ENCODE measurements at places on chromosomes 7 and 10.
A peak's percentile ranks its signal among the peaks of the same experiment; 100 is the strongest.

GRCh38 chr7:105297985-105298384, 90.7 kb downstream of the SRPK2 start:
- DNase-seq = no peak

DNA sequence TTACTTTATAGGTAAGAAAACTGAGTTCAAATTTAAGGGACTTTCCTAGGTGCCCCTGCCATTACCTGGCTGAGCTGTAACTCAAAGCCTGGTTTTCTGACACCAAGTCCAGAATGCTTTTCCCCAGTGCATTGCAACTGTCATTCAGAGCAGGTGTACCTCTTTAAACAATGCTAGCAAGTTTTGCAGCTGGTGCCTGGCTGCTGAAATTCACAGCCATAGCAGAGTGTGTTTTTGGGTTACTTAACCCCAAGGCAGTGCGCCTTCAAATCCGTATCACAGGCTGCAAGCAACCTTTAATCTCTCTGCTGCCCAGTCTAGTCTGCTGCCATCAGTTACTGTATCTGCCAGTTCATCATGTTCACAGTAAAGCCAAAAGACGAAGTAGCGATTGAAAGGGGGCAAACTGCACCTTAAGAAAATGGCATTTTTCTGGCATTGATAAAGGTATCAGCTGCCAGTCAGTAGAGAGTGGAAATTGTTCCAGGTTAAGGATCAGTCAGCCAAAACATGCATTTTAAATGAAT, 265.4 kb downstream of the CSTF2T start:
- no peak for DNase-seq

DNA sequence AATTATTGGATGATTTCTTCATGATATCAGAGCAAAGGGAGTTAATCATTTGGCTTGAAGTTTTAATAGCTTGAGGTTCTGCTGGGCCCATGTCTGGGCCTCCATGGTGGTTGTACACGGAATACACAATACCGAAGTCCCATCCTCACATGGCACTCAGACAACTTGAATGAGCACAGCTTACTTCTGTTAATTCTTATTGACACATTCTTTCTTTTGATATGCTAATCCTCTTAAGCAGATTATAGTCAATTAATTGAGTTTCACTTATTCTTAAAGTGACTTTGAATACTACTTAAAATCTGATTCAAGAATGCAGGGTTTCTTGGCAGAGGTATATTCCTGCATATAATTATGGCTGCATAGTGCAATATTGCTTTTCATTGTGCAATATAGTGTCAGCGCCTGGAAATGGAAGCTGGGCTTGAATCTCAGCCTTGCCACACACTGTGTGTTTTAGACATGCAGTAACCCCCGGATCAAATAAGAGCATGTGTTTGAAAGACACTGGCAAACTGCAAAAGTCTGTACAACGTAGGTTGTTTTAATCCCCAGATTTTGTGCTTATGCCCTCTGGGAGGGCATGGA, 543.5 kb upstream of the ADARB2 start:
- DNase-seq = no peak

DNA sequence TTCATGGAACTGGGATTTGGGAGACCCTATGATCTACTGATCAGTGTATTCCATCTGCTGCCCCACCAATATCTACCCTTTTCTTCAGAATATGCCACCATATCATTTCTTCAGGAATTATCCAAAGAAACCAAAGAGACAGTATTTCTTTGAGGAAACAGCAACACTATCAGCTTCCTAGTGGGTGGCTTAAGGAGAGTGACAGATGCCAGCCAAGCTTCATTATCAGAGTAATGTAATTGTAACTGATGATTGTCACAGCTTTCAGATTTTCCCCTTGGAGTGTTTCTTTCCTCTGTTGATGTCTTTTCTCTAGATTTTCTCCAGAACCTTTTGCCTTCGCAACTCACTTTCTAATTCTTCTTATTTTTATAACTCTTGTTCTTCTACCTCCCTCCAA, 934.4 kb upstream of the LRRN3 start:
- no peak for DNase-seq

DNA sequence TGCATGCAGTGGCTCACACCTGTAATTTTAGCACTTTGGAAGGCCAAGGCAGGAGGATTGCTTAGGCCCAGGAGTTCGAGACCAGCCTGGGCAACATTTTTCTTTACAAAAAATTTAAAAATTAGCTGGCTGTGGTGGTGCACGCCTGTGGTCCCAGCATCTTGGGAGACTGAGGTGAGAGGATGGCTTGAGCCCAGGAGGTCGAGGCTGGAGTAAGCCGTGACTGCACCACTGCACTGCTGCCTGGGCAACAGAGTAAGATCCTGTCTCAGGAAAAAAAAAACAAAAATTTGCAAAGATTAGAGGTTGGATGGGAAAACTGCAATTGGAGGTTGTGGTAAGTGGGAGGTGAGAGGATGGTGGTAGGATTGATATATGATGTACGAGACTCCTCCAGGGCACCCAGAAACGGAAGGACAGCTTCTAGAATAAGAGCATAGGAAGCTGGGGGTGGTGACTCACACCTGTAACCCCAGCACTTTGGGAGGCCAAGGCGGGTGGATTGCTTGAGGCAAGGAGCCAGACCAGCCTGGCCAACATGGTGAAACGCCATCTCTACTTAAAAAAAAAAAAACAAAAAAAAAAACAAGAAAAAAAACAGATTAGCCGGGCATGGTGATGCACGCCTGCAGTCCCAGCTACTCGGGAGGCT, 19.1 kb upstream of the PARP12 start:
- no peak for DNase-seq

DNA sequence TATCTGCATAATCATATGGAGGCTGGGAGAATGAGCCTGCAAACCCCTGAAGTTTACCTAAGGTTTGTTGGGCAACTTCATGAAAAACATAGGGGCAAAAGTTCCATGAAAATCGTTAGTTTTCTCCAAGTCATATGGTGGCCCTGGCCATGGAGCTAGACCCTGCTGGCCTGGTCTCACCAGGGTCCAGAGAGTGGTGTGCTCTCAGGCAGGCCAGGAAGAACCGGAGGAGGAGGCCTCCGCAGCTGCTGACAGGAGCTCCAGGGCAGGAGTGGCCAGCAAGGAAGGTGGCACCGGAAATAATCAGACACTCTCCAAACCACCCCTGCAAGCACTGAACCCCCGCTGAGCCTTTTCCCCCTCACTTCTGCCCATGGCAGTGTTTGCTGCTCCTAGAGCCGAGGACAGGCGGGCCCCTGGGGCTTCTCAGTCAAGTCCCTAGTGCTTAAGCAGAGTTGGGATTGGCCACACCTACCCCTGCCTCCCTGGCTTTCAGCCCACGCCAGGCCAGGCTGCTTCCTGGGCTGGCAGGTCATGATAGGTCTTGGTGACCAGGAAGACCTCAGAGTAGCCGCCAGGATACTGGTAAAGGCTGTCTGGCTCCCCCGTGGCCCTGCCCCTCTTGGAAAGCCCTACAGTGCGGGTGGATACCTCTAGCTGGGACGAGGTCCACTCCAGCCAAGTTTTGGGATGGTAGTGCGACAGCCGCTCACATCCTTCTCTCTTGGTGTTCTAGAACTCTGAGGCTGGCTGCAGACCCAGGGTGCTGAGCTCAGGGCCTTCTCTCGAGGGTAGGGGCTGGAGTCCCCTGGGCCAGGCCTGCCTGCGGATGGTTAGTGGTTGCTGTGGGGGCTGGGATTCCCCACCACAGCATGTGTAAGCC, 242.8 kb downstream of the MGMT start:
- no peak for DNase-seq

GRCh38 chr7:110786328-110786965, 304.5 kb upstream of the LRRN3 start:
- DNase-seq = no peak

- no peak for DNase-seq
Observed at GRCh38 chr7:134359787-134360432, 43.2 kb upstream of the SLC35B4 start.

- no peak for DNase-seq
Observed at GRCh38 chr7:39623732-39624441, 515 bp downstream of the RALA start.

- DNase-seq = no peak
Observed at GRCh38 chr10:124061030-124061429, 32.4 kb downstream of the CHST15 start.

DNA sequence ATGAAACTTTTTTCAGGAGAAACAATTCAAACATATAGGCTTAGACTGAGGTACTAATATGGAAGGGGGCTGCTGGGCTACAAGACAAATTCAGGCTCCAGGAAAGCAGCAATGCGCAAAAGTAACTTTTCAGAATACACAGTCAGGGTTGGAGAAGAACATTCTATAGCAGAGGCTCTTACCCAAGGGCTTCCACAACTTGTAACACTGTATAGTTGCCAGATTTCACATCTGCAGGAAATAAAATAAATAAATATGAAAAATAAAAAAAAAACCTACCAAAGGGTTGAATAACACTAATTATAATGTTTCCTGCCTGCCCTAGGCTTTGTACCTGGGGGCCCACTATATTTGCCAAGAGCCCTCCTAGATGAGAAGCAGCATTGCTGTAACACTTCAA, 14.3 kb downstream of the MMS19 start:
- no peak for DNase-seq

GRCh38 chr7:25260862-25261494, 32.7 kb upstream of the NPVF start:
- DNase-seq = no peak

DNA sequence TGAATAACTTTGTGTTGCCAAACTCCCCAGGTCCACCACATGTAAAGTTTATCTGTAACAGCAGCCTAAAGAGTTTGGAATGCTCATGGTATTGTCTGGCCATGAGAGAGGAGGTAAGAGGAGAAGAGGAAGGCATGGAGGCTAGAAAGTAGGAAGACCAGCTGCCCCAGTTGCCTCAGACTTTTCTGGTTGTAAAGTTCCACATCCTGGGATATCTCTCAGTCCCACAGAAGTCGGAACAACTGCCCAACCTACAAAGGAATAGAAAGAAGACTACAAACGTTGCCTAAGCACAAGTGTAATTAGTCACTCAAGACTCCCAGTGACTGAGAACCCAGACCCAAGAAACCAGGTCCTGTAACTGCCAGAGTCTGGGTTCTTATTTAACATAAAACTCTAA, 47.3 kb downstream of the CREB3L2 start:
- DNase-seq = no peak

DNA sequence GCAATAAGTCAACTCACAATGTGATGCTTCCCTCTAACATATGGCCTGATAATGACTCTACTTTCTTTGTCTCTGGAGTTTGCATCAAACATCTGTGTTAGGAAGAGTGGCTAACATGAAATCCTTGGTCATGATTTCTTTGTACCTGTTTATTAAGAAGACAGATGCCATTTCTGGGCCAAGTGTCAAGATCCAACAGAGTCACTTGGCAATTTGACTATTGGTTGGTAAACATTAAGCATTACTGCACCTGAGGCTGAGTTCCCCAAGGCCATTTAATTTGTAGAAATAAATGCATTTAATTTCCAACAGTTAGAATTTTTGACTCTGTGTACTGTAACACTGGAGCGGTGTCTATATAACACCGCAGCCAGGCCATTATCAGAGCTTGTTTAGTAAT, 403.7 kb downstream of the GALNT17 start:
- no peak for DNase-seq

GRCh38 chr10:28839600-28840007, 162.3 kb downstream of the BAMBI start:
- DNase-seq = peak; percentile 79

- no peak for DNase-seq
Observed at GRCh38 chr7:101605611-101606497, 23.2 kb downstream of the MYL10 start.

DNA sequence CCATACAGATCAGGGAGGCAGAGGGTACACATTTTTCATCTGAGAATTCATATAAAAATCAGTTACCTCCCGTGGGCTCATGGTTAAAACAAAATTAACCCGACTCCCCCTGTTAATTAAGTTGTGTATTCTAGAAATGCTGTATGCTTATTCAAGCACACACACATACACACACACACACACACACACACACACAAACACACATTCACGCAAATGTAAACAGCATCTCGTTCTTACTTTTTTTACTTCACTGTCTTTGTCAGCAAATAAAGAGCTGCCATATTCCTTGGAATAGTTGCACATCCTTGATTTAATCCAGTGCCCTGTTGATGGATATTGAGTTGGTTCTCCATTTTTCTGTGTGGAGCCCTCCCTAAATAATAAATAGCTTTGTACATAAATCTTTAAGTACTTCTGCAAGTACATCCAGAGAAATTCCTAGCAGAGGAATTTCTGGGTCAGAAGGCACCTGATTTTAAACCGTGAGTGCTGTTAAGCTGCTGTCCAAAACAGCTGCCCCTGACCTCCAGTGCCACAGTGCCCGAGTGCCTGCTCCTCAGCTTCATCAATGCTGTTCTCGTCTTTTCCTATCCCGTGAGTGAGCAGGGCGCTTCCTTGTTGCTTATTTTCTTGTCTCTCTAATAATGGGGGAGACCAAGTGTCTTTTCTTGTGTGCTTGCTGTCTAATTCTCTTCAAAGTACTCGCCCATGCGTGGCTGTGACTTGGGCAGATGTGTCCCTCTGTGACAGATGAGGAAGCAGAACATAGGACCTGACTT, 117.2 kb downstream of the RGS10 start:
- DNase-seq = no peak

GRCh38 chr10:132648072-132648850, 110.7 kb downstream of the INPP5A start:
- DNase-seq = no peak

- DNase-seq = no peak
Observed at GRCh38 chr10:1575481-1576244, 161.7 kb downstream of the ADARB2 start.

DNA sequence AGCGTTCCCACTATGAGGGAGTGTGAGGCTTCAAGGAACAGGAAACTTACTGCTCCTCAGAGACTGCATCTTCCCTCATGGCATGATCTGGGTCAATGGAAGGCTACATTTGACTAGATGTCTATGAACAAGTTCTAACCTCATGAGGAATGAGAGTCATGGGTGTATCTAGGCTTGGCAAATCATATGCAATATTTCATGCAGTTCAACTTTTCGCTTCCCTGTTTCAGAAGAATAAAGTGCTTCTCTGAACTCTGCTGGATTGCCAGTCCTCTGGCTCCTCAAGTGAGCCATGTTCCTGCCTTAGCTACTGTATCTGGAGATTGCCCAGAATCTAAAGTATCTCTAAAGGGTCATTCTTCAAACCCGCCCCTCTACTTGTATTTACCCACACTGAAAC, 54.3 kb upstream of the SEMA3A start:
- DNase-seq = no peak

DNA sequence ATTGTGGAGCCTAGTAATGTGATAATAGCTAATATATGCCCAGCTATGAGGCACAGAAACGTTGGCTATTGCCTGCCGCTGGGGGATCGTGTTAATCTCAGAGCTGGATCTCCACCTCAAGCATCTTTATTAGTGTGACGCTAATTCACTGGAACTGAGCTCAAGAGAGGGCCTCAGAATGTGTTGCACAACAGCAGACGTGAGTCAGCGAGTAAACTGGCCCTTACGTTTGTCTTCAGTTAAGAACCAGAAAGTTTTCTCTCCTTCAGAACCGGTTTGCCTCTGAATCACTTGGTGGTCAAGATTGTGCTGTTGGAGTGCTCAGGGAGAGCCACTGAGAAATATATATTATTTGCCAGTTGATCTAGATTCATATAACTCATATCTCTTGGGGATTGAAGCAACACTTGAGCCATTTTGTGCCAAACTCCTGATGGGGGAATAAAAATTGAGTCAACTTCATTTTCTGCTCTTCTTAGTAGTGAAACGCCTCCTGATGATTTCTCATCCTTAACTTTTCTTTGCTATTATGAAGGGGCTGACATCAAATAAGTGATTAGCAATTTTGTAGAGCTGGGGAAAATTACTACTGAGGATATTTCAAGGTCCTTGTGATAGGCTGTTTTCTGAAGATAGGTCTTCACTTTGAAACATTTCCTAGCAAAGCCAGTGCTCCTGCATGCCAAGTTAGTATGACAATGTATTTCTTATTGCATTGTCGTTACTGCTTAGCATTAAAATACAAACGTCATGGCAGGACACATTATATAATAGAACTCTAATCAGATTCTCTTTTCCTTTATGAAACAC, 22.3 kb downstream of the BZW2 start:
- DNase-seq = peak; percentile 100
